ENCODE measurements at places on chromosomes 3 and 15.
A peak's percentile ranks its signal among the peaks of the same experiment; 100 is the strongest.

- no peak for DNase-seq
Observed at GRCh38 chr3:164748626-164749025, 329.7 kb downstream of the SI start.

GRCh38 chr3:170555329-170555728 is 30.5 kb downstream of the SLC7A14 start:
- peak; percentile 17 for DNase-seq

DNA sequence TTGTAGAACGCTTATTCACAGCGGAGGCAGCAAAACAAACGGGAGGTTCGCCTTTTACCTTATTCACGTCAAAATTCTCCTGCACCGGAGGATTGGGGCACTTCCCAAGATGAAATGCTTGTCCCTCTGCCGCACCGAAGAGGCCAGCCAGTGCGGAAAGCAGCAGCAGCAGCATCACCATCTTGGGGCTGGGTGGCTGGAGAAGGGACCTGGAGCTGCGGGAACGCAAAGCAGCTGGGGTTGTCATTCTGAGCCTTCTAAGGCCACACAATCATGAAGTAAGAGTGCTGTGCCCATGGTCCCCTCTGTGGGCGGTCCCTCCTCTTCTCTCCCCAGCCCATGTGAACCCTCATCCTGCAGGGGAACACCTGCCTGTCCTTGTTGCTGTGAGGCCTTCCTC is 4.5 kb downstream of the APOD start:
- DNase-seq = no peak

DNA sequence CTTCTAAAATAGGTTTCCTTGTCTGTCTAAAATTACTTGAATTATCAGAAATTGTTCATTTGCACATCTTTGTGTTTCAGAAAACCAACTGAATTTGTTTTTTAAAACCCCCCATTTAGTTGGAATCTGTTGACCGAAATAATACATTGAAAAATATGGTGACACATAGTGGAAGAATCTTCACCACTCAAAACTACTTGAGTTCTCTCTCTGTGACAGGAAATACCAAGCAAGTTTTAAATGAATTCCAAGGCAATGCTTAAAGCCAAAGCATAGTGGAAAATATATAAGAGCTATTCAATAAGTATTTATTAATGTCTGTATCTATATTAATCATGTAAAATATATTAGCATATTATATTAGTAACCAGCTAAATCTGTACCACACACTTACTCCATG is 224.9 kb upstream of the COL8A1 start:
- DNase-seq = peak; percentile 31

DNA sequence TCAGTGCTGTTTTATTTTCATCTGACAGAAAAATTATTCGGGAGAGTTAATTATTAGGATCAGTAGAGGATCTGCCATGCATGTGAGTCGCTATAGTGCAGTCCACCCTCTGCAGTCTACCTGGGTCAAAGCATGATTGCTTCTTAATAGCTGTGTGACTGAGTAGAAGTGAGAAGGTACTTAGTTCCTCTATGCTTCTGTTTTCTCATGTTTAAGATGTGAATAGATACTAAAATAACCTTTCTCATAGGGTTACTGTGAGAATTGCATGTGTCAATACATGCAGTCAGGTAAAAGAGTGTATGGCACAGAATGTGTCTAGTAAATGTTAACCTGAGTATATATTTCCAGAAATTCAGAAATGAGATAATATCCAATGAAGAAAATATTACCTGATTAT is 435.7 kb downstream of the NAALADL2 start:
- DNase-seq = no peak

DNA sequence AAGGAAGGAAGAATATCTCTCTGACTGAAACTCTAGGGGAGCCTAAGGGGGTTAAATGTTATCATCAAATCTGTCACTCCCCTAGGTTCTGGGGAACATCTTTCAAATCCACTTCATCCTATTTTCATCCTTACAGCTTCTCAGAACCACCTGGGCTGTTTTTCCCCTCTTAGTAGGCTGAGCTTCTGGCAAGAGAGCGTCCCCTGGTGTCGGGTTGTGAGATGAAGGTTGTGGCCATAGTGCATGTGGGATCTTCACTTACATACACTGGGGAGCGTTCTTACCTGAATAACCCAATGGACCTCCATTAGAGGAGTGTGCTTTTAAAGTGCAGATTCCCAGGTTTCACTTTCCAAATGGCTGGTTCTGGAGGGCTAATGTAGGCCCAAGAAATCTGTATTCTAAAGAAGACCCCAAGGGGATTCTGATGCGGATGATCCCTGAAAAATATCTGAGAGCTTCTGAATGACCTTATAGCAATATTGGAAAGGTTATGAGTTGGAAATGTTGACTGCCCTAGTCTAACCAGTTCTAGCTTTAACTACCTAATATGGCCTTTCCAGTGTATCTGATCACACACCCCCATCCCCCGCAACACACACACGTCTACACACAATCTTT is 663.7 kb downstream of the AGBL1 start:
- DNase-seq = no peak

DNA sequence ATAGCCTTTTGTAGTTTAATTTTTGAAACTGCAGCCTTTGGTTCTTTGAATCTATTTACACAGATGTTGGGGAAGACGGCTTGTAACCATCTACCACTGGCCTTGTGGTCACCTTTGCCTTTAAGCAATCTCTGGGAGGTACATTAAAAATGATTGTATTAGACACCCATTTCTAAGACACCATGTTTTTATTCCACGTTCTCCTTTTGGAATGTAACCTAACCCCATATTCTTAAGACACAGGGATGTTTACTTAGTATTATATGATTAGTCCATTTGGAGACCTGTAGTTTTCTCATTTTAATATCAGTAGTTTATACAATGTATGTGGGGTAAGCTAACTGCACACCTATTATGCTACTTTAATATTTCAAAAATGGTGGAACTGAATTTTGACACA is 175.1 kb upstream of the PLSCR5 start:
- DNase-seq = no peak

DNA sequence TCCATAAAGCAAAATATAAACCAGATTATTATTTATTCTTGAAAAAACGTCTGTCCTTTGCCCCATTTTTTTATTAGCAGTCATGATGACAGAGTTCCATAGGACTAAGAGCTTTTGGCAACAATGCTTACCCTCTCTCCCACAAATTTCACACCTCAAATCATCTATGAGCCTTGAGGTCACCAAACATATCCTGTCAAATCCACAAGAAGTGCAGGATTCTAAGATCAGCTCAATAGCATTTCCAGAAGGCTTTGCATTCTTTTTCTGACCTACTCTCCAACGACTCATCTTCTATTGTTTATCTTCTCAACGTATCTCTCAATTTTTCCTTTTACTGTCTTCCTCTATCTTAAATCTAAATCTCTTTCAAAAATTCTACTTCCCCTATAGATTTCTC is 619.1 kb upstream of the BCHE start:
- DNase-seq = no peak

GRCh38 chr3:58054652-58055051 is 46.4 kb downstream of the FLNB start:
- DNase-seq = no peak

GRCh38 chr3:150312018-150312657 is 96.0 kb upstream of the TSC22D2 start:
- DNase-seq = no peak

GRCh38 chr15:81363276-81363675 is 10.7 kb downstream of the TMC3 start:
- DNase-seq = no peak

GRCh38 chr3:185984203-185984602 is 46.4 kb upstream of the TRA2B start:
- DNase-seq = no peak

GRCh38 chr15:60973637-60974415 is 255.3 kb downstream of the RORA start:
- peak; percentile 36 for DNase-seq

DNA sequence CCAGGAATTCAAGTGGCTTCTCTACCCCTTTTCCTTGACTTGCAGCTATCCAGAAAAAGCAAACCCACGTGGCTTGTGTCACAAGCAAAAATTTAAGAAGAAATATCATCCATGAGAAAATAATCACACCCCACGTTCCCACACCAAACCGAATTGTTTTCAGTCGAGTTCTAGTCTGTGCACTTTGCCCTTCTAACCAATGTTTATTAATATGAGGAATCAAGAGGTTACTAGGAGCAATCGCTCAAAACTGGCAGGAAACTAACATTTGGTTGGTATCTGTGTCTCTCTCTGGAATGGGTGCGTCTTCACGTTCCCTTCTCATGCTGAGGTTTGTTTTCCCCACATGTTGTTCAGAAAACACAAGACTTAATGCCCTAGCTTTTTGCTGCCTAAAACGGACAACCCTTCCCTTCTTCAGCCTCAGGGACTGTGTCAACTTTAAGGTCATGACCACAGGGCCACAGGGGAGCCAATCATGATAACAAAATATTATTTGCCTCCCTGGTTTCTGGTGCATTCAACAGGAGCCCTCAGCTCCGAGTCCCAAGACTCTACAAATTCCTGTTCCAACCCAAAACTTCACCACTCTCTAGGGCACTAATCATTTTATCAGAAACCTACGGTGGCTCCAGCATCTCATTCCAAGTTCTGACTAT is 41.4 kb upstream of the LMCD1 start:
- DNase-seq = no peak

GRCh38 chr3:174431717-174432116 is 427.4 kb upstream of the NAALADL2 start:
- no peak for DNase-seq

DNA sequence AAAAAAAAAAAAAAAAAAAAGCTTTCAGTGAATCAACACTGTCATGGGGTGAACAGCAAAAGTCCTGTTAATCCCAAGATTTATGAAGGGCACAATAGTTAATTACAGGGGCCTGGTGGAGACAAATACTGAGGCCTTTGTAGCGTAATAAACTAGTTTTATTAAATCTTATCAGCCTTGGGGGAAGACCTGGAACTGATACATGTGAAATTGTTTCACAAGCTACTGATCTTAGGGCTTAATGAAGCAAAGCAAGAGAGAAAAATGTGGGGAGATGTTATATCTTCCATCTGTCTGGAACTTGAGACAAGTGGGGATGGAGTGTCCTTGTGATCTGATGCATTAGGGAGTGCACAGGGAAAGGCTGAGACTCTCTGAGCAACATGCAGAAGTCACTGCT is 47.9 kb upstream of the OSBPL11 start:
- no peak for DNase-seq

GRCh38 chr3:54863366-54863765 is 64.5 kb downstream of the LRTM1 start:
- no peak for DNase-seq

- no peak for DNase-seq
Observed at GRCh38 chr3:194201953-194202666, 66.2 kb downstream of the HES1 start.

DNA sequence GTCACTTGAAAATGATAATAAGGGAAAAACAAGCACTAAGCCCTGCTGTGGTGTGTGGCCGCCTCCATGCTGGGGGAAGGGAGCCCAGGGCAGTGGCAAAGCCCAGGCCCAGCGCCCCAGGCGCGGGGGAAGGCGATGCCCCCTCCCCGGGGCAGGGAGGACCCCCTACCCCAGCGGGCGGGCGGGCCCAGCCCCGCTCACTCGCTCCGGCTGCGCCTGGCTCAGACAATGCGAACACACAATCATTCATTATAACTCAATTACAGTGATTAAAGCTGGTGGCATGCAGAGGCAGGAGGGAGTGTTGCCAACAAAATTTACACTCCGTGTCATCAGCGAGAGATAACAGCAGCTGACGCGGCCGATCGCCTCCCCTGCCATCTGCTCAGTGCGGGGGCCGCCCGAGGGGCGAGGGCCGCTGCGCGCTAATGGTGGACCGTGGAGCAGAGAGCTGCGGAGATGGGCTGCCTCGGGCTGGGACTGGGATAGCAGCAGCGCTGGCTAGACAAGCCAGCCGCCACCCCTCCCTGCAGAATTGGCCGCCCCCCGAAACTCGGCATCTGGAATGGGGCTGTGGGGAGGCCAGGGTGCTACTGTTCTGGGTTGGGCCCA is 64.1 kb downstream of the TLE3 start:
- peak; percentile 60 for DNase-seq

DNA sequence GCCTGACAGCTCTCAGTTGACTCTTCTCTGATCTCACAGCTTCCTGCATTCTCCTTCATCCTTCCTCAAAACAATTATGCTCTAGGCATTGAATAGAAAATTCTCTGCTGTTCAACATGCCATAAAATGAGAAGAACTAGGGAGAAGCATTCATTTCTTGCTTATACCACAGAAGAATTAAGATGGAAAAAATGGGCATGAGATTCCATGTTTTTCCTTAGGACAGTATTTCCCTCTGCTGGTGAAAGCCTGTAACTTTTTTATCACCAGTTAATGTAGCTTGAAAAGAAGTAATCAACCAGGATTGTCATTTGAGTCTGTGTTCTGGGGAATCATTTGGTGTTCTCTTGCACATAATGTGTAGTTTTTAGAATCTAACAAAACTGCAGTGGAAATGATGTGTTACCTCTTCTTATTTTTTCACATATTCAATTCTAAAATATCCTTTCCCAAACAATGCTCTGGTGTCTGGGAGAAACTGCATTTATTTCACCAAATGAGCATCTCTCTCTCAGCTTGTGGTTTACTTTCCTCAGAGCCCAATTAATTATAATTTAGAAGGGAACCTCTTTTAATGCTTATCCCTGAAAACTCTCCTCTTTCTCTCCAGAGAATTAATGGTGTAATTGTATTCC is 92.8 kb upstream of the DCBLD2 start:
- DNase-seq = peak; percentile 56

- no peak for DNase-seq
Observed at GRCh38 chr3:31086698-31087097, 192.2 kb upstream of the GADL1 start.

DNA sequence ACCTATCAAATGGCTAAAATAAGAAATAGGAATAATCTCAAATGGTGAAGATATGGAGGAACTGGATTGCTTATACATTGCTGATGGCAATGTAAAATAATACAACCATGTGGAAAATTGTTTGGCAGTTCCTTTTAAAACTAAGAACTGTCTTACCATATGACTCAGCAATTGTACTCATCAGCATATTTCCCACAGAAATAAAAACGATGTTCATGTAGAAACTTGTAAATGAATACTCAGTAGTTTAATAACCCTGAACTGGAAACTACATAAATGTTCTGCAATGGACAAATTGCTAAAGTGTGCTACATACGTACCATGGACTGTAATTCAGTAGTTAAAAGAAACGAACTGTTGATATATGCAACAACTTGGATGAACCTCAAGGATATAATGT is 253.9 kb upstream of the RBMS3 start:
- no peak for DNase-seq

DNA sequence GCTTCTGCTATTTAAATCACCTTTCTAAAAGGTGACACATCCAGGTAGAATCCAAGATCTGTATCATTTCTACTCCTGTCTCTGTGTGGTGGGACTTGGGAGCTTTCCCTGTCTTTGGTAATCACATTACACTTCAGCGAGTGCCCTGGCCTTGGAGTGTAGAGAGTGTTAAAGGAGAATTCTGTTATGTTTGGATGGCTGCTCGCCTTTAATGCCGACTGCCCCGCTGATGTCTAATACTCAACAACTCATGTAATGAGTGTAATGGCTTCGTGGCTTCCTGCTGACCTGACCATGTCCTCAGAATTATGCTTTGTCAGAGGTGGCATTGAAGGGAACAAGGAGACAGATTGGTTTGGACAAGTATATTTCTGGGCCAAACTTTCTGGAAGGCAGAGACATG is 66.3 kb upstream of the LRTM1 start:
- DNase-seq = no peak

- DNase-seq = peak; percentile 67
Observed at GRCh38 chr3:73213896-73214295, 152.4 kb downstream of the EBLN2 start.

- DNase-seq = peak; percentile 59
Observed at GRCh38 chr15:45891766-45892165, 256.9 kb downstream of the SQOR start.

GRCh38 chr3:36227980-36228379 is 152.3 kb upstream of the STAC start:
- no peak for DNase-seq

- no peak for DNase-seq
Observed at GRCh38 chr3:122004107-122004506, 17.9 kb downstream of the ILDR1 start.

Data from AG08395 (cell line).